ENCODE measurements at places on chromosomes 12 and 14. TPM values are rescaled to one million over a fixed set of nuclear protein-coding genes. Genes with fewer than 3 reads are reported as not detected.

GRCh38 chr14:58213176-58213575 is 13.2 kb downstream of the ACTR10 start:
- no peaks in the 10 kb centered on the region for H3K27me3 ChIP-seq
- H3K36me3 ChIP-seq = peaks cover 22% of the 10 kb centered on the region
- no peak overlapping the region for H3K27ac ChIP-seq
- no peaks in the 10 kb centered on the region for H3K4me1 ChIP-seq

DNA sequence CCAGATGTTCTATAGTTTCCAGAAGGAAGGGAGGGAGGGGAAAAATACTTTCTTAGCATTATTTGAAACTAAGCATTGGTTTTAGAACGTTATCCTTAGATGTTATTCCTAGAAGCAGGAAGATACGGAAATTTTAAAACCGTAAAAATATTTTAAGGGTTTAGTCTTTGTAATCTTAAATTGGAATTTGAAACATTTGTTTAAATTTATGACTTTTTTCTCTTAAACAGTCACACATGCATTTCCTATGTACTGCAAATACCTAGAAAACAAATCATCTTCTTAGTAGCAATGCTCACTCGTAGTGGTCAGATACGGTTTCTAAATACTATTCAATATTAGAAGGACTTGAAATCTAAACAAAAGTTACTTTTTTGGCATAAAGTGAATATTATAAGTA is 282.0 kb downstream of the ERC1 start:
- H3K27ac ChIP-seq = no peak overlapping the region
- H3K4me1 ChIP-seq = no peaks in the 10 kb centered on the region
- H3K36me3 ChIP-seq = peaks cover 14% of the 10 kb centered on the region
- H3K4me3 ChIP-seq = no peak overlapping the region
- DNase-seq = no peak
- no peaks in the 10 kb centered on the region for H3K27me3 ChIP-seq

- H3K27me3 ChIP-seq = no peaks in the 10 kb centered on the region
- H3K36me3 ChIP-seq = no peaks in the 10 kb centered on the region
- H3K4me3 ChIP-seq = no peak overlapping the region
- DNase-seq = no peak
Observed at GRCh38 chr14:51917193-51917592, 56.8 kb downstream of the GNG2 start.

Gene GPR137C
- 10.1 TPM for total RNA-seq

GRCh38 chr12:103929046-103929783 is 995 bp upstream of the HSP90B1 start:
- peak; percentile 50 for DNase-seq
- H3K27ac ChIP-seq = peak overlapping the region; percentile 99

GRCh38 chr12:56087220-56087619 is 7.3 kb downstream of the ERBB3 start:
- no peak for DNase-seq
- no peaks in the 10 kb centered on the region for H3K27me3 ChIP-seq
- peak overlapping the region; percentile 64 for H3K27ac ChIP-seq
- peaks cover 10% of the 10 kb centered on the region for H3K4me1 ChIP-seq
